ENCODE measurements at places on chromosomes 1 and 21.

DNA sequence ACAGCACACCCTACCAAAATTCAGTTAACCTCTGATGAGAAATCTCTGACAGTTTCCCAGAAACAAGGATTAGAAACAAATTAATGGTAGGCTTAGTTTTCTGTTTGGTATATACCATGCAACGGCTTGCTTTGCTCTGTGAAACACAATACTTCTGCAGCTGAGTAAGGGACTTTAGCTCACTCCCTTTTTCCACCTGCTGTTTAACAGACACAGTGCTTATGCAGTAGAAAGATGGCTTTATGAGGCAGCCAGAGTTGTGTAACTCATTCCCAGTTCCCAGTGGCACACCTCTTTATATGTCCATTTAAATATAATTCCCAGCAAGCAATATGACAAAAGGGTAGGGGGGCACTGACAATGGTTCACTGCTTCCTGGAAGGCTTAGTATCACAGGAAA lies 124.0 kb downstream of the PIGK start:
- DNase-seq: no peak

- no peak for DNase-seq
Observed at GRCh38 chr1:174815474-174815908, 184.3 kb upstream of the CACYBP start.

GRCh38 chr21:27769763-27770162 lies 802.9 kb upstream of the ADAMTS5 start:
- DNase-seq: no peak

DNA sequence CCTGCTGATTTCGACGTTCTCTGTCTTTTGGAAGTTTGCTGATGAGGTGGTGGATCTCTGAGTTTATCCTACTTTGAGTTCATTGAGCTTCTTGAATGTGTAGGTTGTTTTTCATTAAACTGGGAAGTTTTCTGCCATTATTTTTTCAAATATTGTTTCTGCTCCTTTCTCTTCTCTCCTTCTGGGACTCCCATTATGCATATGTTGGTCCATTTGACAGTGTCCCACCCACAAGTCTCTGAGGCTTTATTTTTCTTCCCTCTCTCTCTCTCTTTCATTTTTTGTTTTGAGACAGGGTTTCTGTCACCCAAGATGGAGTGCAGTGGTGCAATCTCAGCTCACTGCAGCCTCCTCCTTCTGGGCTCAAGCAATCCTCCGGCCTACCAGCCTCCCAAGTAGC lies 11.7 kb downstream of the TNFRSF18 start:
- no peak for DNase-seq

GRCh38 chr21:42154237-42155044 lies 64.5 kb upstream of the ABCG1 start:
- DNase-seq: no peak

Data from H9 (cell line).